ENCODE measurements at places on chromosomes 11 and 22.
A peak's percentile ranks its signal among the peaks of the same experiment; 100 is the strongest.

DNA sequence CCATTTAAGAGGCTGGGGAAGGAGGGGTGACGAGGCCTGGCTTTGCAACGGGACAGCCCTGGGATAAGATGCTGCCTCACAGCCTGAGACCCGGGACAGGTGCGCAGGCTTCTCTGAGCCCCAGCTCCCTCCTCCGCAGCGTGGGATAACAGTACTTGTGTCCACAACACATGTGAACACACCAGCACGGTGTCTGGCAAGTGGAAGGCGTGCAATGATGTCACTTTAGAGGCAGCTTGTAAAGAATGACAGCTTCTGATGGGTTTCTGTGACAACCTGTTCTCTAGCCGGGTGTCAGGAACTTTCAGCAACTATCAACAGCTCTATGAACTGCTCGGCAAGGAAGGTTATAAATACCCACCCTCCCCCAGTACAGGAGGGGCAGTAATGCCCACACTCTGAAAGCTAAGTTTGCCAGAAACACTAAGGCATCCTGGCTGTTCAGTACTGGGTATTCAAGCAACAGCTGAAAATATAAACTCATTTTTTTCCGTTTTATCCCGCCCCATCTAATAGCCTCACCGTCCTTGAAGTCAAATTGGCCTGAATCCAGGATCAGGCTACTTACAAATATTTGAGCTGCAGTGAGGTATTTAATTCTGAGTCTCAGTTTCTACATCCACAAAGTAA, 59.7 kb downstream of the MYH9 start:
- peaks cover 49% of the 10 kb centered on the region for H3K4me1 ChIP-seq
- H3K36me3 ChIP-seq = peaks cover 59% of the 10 kb centered on the region
- DNase-seq = no peak
- peak overlapping the region; percentile 96 for H3K27ac ChIP-seq
- H3K27me3 ChIP-seq = no peaks in the 10 kb centered on the region
- no peak overlapping the region for H3K4me3 ChIP-seq

- no peak overlapping the region for H3K4me3 ChIP-seq
- no peak for DNase-seq
Observed at GRCh38 chr11:100061006-100061405, 626.1 kb upstream of the ARHGAP42 start.

DNA sequence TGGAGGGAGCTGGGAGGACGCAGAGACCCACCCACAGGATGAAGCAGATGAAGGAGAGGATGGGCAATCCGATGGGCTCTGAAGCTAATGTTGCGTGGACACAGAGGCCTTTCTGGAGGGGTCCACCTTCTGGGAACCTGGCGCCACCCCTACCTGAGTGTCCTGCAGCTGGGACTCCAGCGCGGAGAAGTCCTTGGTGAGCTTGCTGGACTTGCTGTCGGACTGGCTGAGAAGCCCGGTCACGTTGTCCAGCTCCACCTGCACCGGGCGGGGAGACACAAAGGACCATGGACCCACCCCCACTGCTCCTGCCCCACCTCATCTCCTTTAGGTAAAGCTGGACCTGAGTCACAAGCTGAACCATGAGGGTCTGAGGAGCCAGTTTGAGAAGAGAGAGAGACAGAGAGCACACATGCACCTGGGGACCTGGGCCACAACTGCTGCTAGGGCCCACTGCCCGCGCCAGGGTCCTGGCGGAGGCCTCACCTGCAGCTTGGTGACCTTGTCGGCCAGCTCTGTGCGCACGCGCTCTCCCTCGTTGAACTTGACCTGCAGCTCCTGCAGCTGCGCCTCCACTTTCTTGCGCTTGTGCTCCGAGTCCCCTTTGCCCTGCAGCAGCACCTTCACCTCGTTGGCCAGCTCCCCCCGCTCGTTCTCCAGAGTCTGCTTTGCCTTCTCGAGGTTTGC, 40.8 kb downstream of the APOL1 start:
- no peak overlapping the region for H3K4me3 ChIP-seq
- no peak overlapping the region for H3K27ac ChIP-seq
- no peaks in the 10 kb centered on the region for H3K4me1 ChIP-seq

GRCh38 chr11:693887-694562, 997 bp downstream of the DEAF1 start:
- DNase-seq = no peak
- no peak overlapping the region for H3K27ac ChIP-seq
- peak overlapping the region; percentile 11 for H3K4me3 ChIP-seq
- H3K27me3 ChIP-seq = no peaks in the 10 kb centered on the region

GRCh38 chr11:1178906-1179305, 21.2 kb downstream of the MUC5AC start:
- H3K27me3 ChIP-seq = 0 out of 2 replicates have a peak, but pooled peaks cover 4% of the 10 kb centered on the region
- no peaks in the 10 kb centered on the region for H3K36me3 ChIP-seq
- no peak for DNase-seq
- H3K4me1 ChIP-seq = no peaks in the 10 kb centered on the region
- H3K4me3 ChIP-seq = no peak overlapping the region

- no peaks in the 10 kb centered on the region for H3K36me3 ChIP-seq
- no peak overlapping the region for H3K27ac ChIP-seq
Observed at GRCh38 chr11:68978931-68979594, 1.7 kb downstream of the MRGPRD start.

DNA sequence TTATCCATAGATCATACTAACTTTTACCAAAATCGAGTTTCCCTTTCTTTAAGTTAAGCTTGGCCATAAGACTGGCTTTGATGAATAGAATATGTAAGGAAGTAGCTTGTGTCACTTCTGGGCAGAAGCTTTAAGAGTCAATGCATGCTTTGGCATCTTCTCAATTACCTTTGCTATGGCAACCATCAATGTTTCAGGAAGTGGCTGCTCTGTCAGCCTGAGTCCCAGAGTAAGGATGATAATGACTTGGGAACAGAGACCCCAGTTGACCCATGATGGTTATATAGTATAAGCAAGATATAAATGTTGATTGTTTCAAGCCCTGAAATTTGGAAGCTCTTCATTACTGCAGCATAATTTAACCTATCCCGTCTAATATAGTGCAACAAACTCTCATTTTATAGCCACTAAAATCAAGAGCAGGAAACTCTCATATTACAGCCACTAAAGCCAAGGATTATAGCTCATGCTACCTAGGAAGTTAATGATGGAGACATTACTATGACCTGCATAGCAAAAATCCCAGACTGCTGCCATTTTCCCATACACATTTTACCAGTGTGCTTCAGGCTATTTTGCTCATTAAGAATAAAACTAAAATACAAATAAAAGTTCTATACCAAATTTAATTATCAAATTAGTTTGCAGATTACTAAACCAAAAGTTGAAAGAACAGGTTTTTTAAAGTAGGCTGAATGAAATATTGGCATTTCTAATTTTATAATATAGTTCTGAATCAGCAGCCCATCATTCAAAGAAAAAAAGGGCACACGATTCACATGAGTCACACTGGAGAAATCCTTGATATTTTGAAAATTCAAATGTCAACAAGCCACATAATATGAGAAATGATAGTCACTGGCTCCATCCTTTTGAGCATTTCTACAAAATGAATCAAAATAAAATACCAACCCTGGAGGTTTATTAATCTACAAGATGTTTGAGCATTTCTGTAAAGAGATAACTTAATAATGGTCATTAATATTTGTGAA, 23.8 kb downstream of the FSHB start:
- 0 out of 2 replicates have a peak, but pooled peaks cover 7% of the 10 kb centered on the region for H3K27me3 ChIP-seq
- H3K4me1 ChIP-seq = no peaks in the 10 kb centered on the region
- H3K36me3 ChIP-seq = no peaks in the 10 kb centered on the region
- DNase-seq = no peak
- H3K27ac ChIP-seq = no peak overlapping the region
